Ascending aorta (tissue), 2 donors: ENCODE measurements at places on chromosomes 2 and 18. TPM values are rescaled to one million over a fixed set of nuclear protein-coding genes. Genes with fewer than 3 reads are reported as not detected.

The ZFAND2B gene
- total RNA-seq = 225 TPM

The SPATA3 gene
- total RNA-seq = not detected

GRCh38 chr2:9276901-9277451 lies 70.4 kb downstream of the ASAP2 start:
- DNase-seq = peak; percentile 57
- no peak overlapping the region for H3K27ac ChIP-seq
- no peak overlapping the region for H3K4me3 ChIP-seq
- H3K27me3 ChIP-seq = no peaks in the 10 kb centered on the region
- H3K4me1 ChIP-seq = peaks cover 41% of the 10 kb centered on the region

DNA sequence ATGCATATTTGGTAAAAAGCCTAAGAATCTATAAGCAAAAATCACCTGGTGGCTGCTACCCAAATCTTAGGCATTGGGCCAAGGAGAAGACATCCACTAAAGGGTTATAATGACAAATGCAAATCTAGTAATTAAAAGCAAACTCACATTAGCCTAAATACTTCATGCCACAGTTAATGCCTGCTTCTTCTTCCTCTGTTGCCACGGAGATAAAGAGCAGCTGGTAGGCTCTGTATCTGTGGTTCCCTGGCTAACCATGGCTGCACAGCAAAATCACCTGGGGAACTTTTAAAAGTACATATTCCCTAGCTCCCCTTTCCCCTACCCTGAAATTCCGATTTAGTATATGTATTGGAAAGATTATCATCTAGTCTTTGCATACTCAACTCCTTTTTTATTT lies 114.3 kb downstream of the LNPK start:
- no peak overlapping the region for H3K27ac ChIP-seq
- no peaks in the 10 kb centered on the region for H3K36me3 ChIP-seq
- H3K4me1 ChIP-seq = peaks cover 3% of the 10 kb centered on the region
- no peak for DNase-seq

GRCh38 chr2:242034138-242034537 lies 164.6 kb downstream of the RTP5 start:
- H3K36me3 ChIP-seq = no peaks in the 10 kb centered on the region
- no peak overlapping the region for H3K27ac ChIP-seq
- DNase-seq = peak; percentile 11
- no peak overlapping the region for H3K4me3 ChIP-seq

- H3K4me1 ChIP-seq = no peaks in the 10 kb centered on the region
- no peaks in the 10 kb centered on the region for H3K27me3 ChIP-seq
- no peak overlapping the region for H3K27ac ChIP-seq
- no peaks in the 10 kb centered on the region for H3K36me3 ChIP-seq
Observed at GRCh38 chr2:234761910-234762309, 189.9 kb upstream of the SH3BP4 start.

DNA sequence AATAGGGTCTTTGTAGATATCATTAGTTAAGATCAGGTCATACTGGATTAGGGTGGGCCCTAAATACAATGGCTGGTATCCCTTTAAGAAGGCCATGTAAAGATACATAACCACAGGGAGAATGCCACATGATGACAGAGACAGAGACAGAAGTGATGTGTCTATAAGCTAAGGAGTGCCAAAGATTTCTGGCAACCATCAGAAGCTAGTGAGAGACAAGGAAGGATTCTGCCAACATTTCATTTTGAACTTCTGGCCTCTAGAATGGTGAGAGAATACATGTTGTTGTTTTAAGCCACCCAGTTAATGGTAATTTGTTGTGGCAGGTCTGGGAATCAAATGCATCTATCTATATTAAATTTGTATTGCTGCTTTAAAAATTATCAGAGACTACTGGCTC lies 185.5 kb upstream of the CYRIA start:
- no peaks in the 10 kb centered on the region for H3K4me1 ChIP-seq
- no peaks in the 10 kb centered on the region for H3K27me3 ChIP-seq
- no peaks in the 10 kb centered on the region for H3K36me3 ChIP-seq
- no peak overlapping the region for H3K27ac ChIP-seq

DNA sequence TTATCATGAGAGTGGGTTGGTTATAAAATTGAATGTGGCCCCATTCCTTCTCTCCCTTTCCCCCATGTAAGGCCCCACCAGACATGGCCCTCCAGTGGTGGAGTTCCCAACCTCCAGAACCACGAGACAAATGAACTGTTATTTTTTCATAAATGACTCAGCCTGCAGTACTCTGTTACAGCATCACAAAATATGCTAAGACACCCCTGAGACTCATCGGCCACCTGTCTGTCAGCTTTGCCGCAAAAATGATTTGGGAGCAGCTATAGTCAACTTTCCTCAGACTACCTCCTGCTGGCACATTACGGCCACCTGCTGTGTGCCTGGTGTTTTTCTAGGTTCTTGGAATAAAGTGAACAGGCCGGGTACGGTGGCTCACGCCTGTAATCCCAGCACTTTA lies 21.4 kb upstream of the C1QL2 start:
- no peak overlapping the region for H3K4me3 ChIP-seq
- H3K4me1 ChIP-seq = no peaks in the 10 kb centered on the region
- DNase-seq = no peak
- no peaks in the 10 kb centered on the region for H3K27me3 ChIP-seq

- peak overlapping the region; percentile 86 for H3K4me3 ChIP-seq
- peaks cover 19% of the 10 kb centered on the region for H3K4me1 ChIP-seq
- no peak for DNase-seq
Observed at GRCh38 chr2:231057590-231057989, 923 bp downstream of the PSMD1 start.
